Fibroblast of skin of right biceps (primary cell): ENCODE measurements at places on chromosomes 2 and 18.

- DNase-seq, result no peak
These were observed 19.2 kb upstream of the SPATA3 start for GRCh38 chr2:230976671-230977171.

GRCh38 chr2:66889632-66889882, 454.6 kb downstream of the MEIS1 start:
- DNase-seq, result no peak

GRCh38 chr2:76050196-76050595, 339.5 kb upstream of the GCFC2 start:
- no peak for DNase-seq

DNA sequence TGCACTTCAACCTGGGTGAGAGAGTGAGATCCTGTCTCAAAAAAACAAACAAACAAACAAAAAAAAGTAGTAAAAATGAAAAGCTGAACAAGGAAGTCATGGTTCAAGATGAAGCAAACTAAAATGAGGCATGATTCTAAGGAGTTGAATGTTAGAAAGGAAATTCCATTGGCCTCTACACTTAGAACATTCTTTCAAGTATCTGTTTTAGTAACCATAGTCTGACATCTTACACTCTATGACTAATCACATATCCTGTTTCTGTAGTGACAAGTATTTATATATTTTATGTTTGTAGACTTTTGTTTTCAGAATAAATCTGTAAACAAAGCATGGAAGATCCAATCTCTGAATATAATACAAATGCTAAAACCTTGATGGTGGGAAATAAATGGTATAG, 164.1 kb downstream of the KIAA1328 start:
- DNase-seq, result peak; percentile 37

DNA sequence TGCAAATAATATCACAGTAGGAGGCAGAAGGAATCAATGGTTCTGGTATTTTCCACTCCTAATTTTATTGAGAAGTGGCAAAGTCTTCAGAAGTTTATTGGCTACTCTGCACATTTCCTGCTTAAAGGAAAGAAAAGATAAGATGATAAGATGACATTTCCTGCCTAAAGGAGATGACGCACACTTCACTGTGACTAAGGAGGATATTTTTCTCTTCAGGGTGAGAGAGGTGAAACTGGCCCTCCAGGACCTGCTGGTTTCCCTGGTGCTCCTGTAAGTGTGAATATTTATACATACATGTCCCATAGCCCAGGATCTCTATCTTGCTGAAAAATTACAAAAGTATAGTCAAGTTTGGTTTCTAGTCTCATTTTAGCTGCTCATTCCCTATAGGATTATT, 27.9 kb downstream of the COL3A1 start:
- peak; percentile 77 for DNase-seq
